ENCODE measurements at places on chromosomes 3 and 15.

DNA sequence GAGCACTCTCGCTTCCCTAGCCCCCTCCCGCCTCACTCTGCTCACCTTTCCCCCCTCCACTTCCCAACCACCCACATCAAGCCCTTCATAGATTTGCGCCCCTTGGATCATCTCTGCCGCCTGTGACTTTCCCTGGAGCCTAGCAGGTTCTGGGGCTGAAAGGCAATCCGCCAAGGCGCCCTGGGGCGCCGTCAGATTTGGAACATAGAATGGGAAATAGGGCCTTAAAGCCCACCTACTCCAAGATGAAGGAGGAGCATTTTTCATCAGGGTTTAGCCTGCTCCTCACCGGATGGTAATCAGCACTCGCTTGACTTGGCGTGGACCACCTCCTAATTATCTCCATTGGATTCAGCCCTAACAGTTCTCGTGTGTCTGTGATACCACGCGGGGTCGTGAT is 1.3 kb downstream of the CPNE4 start:
- no peak for DNase-seq

DNA sequence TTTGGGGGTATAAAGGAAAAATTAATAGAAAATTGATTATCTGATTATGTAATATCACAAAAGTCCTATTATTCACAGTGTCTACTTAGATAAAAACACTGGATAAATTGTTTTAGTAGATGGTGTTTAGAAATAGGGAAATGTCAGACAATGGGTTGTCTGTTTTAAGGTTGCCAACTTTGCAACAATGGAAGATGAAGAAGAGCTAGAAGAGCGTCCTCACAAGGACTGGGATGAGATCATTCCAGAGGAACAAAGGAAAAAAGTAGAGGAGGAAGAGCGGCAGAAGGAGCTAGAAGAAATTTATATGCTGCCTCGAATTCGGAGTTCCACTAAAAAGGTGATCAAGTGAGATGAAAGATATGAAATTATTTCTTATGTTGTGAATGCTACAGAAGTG is 84.0 kb downstream of the CHD2 start:
- DNase-seq: no peak

GRCh38 chr15:55383687-55384086 is 24.5 kb downstream of the CCPG1 start:
- no peak for DNase-seq

DNA sequence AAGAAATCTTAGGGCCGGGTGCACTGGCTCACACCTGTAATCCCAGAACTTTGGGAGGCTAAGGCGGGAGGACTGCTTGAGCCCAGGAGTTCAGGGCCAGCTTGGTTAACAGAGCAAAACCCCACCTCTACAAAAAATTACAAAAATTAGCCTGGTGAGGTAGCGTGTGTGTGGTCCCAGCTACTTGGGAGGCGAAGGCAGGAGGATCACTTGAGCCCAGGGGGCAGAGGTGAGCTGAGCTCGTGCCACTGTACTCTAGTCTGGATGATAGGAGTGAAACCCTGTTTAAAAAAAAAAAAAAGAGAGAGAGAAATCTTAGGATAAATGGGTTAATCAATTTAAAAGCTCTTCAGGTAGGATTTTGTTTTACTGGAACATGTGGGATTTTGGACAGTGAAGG is 31.2 kb upstream of the DUT start:
- DNase-seq: no peak

- no peak for DNase-seq
Observed at GRCh38 chr3:194086388-194087075, 49.4 kb upstream of the HES1 start.

DNA sequence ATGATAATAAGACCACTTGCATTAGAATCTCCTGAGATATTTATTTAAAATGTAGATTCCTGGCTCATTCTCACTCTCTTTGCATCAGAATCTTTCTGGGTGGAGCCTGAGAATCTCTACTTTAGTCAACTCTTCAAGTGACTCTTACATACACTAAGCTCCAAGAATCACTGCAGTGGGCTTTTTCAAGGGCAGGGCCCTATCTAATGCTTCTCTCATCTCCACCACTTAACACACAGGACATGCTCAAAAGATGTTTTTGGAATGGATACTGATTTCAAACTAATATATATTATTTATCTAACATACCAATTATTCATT is 68.9 kb upstream of the GAP43 start:
- DNase-seq: no peak
